ENCODE measurements at places on chromosomes 5 and 9.

DNA sequence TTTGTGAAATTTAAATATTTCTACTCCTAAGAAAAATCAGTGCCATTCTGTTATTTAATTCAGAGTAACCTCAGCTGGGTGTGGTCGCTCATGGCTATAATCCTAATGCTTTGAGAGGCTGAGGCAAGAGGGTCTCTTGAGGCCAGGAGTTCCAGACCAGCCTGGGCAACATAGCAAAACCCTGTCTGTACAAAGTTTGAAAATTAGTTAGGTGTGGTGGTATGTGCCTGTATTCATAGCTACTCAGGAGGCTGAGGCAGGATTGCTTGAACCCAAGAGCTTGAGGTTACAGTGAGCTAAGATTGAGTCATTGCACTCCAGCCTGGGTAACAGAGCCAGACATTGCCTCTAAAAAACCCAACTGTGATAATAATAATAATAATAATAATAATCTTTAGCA is 44.8 kb upstream of the CNTLN start:
- H3K27ac ChIP-seq = no peak overlapping the region
- no peaks in the 10 kb centered on the region for H3K27me3 ChIP-seq
- no peaks in the 10 kb centered on the region for H3K4me1 ChIP-seq
- H3K36me3 ChIP-seq = no peaks in the 10 kb centered on the region
- no peak for DNase-seq

DNA sequence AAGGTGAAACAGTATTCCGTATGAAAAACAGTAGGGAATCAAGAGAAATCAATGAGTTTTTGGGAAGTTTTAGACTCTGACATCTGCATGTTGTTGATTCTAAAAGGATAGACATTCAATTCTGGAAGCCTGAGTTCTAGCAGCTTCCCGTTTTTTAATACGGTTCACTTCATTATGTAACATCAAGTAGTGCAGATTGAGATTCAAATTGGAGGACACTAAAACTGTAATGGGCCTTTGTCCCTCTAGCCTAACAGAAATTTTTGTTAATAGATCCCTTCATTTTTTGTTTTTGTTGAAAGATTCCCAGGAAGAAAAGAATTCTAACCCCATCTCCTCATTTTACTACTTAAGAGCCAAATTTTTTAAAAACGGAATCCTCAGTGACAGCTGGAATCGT is 384.6 kb downstream of the SH3GL2 start:
- no peak overlapping the region for H3K27ac ChIP-seq
- no peak for DNase-seq
- H3K36me3 ChIP-seq = no peaks in the 10 kb centered on the region
- no peaks in the 10 kb centered on the region for H3K27me3 ChIP-seq

DNA sequence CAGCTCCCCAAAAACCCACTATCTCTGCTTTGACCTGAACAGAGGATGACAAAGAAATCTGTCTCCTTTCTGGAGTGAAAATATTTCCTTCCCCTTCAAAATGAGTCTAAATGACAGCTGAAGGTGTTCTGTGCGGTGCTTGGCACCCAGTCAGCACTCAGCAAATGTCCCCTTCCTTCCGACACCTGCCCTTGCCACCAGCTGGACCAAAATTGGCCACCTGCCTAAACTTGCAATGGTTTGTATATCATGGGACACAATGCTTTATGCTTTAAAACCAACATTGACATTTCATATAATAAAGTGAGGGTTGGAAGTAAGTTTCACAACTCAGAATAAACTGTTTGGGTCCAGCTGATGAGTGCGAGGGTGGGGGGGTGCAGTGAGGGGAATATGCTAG is 7.5 kb upstream of the TTC1 start:
- DNase-seq = no peak
- no peaks in the 10 kb centered on the region for H3K36me3 ChIP-seq
- H3K4me1 ChIP-seq = no peaks in the 10 kb centered on the region
- H3K27ac ChIP-seq = no peak overlapping the region
- peaks cover 3% of the 10 kb centered on the region for H3K27me3 ChIP-seq

- H3K27me3 ChIP-seq = no peaks in the 10 kb centered on the region
- no peak overlapping the region for H3K27ac ChIP-seq
- H3K36me3 ChIP-seq = no peaks in the 10 kb centered on the region
- no peak for DNase-seq
Measured at GRCh38 chr5:20692913-20693312, 704.9 kb upstream of the CDH18 start.

GRCh38 chr5:127926974-127927373 is 156.6 kb upstream of the SLC12A2 start:
- H3K36me3 ChIP-seq = no peaks in the 10 kb centered on the region
- no peak for DNase-seq
- H3K27ac ChIP-seq = no peak overlapping the region
- no peaks in the 10 kb centered on the region for H3K4me1 ChIP-seq
- H3K27me3 ChIP-seq = no peaks in the 10 kb centered on the region

DNA sequence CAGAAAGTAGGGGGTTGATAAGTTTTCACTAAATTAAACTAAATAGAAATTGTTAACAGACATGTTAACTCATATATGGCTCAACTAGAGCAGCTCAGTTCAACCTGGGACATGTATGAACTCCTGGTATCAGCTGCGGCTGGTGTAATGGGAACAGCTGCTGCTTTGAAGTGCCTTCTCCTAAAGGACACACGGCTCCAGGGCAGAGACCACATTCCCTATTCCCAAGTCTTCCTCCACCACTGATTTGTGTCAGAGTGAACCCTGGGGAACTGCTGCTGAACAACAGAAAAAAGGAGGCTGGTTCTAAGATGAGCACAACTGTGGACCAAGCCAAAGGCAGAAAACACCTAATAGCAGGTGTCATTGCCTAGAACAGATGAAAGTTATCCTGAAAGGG is 71.1 kb downstream of the MAPKAP1 start:
- no peak overlapping the region for H3K27ac ChIP-seq
- no peaks in the 10 kb centered on the region for H3K27me3 ChIP-seq
- no peak overlapping the region for H3K4me3 ChIP-seq
- peaks cover 14% of the 10 kb centered on the region for H3K4me1 ChIP-seq
- no peaks in the 10 kb centered on the region for H3K36me3 ChIP-seq

GRCh38 chr9:127539259-127539981 is 72.7 kb upstream of the STXBP1 start:
- no peaks in the 10 kb centered on the region for H3K36me3 ChIP-seq
- H3K4me3 ChIP-seq = no peak overlapping the region
- no peaks in the 10 kb centered on the region for H3K27me3 ChIP-seq
- no peak for DNase-seq
- peak overlapping the region; percentile 84 for H3K27ac ChIP-seq

DNA sequence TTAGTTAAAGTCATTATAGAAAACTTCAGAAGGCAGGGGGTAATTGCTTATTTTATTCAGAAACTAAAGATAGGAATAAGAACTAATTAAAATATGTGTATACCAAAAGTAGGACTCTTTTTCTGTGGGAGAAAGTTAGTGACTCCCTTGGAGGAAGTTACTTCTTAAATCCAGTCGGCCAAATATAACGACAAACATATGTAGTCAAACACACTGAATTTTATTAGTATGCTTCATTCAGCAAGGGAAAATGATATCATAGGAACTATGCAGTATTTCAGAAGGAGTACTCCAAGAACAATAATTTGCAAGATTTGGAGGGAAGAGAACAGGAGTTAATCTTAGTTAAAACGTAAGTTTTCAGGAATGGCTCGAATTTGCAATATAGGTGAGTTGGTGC is 432.6 kb downstream of the CYLC2 start:
- DNase-seq = no peak
- H3K4me3 ChIP-seq = no peak overlapping the region
- H3K27ac ChIP-seq = no peak overlapping the region
- H3K4me1 ChIP-seq = no peaks in the 10 kb centered on the region
- no peaks in the 10 kb centered on the region for H3K27me3 ChIP-seq

GRCh38 chr9:137589441-137590122 is 730 bp downstream of the ZMYND19 start:
- H3K4me1 ChIP-seq = peaks cover 3% of the 10 kb centered on the region
- no peak for DNase-seq
- 0 out of 2 replicates have a peak overlapping the region, but pooled peaks have one; percentile 54 for H3K27ac ChIP-seq
- H3K27me3 ChIP-seq = no peaks in the 10 kb centered on the region

DNA sequence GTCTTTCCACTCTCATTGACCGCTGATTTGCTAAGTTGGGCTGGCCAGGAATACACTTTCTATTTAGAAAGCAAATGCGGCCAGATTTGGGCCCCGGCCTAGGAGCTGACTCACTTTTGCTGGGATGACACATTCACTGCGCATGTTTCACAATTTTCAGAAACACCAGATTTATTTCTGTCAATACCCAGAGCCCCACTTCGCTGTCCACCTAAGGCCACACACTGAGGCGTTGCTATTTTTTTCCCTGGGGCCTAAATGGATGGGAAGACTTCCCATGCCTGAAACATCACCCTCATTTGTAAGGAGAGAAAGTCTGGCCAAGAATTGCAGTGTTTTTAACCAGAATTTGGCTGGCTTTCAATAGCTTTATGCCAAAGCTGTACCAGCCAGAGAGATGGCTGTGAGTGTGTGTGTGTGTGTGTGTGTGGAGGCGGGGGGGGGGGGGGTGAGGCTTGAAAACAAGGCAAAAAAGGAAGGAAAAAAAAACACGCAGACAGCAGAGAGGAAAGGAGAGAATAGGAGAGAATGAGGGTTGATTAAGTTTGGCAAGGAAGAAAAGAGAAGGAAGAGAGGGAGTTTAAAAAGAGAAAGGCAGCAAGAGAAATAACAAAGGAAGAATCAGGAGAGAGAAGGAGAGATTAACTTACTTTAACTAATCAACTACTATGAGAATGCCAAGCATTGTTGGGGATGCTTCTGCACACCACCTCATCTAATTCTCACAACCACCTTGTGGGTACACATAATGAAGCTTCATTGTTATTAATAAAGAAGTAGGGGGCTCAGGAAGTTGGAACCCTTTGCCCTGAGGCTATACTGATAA is 261.4 kb upstream of the KLF4 start:
- H3K36me3 ChIP-seq = no peaks in the 10 kb centered on the region
- DNase-seq = peak; percentile 82
- H3K4me3 ChIP-seq = no peak overlapping the region
- peaks cover 11% of the 10 kb centered on the region for H3K4me1 ChIP-seq
- H3K27ac ChIP-seq = peak overlapping the region; percentile 44

- no peak overlapping the region for H3K4me3 ChIP-seq
- no peak overlapping the region for H3K27ac ChIP-seq
- no peak for DNase-seq
- no peaks in the 10 kb centered on the region for H3K27me3 ChIP-seq
- H3K4me1 ChIP-seq = no peaks in the 10 kb centered on the region
Measured at GRCh38 chr9:83036043-83036442, 26.9 kb downstream of the RASEF start.

DNA sequence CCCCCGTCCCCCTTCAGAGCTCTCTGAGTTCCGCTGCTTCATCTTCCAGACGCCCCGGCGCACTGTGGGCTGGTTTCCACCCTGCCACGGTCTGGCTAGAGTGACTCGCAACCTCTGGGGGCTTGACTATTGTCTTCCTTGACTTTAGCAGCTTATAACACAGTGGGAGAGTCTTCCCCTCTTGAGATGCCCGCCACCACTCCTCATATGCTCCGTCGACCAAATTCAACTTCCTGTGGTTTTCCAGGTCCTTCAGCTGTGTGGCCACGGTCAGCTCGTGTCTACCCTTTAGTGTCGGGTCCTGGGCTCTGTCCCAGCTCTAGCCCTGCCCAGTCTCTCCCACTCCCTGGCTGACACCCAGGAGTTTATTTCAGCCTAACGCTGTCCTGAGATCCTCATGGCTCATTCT is 28.2 kb upstream of the NCS1 start:
- no peaks in the 10 kb centered on the region for H3K27me3 ChIP-seq
- no peaks in the 10 kb centered on the region for H3K36me3 ChIP-seq
- no peaks in the 10 kb centered on the region for H3K4me1 ChIP-seq
- H3K27ac ChIP-seq = no peak overlapping the region

DNA sequence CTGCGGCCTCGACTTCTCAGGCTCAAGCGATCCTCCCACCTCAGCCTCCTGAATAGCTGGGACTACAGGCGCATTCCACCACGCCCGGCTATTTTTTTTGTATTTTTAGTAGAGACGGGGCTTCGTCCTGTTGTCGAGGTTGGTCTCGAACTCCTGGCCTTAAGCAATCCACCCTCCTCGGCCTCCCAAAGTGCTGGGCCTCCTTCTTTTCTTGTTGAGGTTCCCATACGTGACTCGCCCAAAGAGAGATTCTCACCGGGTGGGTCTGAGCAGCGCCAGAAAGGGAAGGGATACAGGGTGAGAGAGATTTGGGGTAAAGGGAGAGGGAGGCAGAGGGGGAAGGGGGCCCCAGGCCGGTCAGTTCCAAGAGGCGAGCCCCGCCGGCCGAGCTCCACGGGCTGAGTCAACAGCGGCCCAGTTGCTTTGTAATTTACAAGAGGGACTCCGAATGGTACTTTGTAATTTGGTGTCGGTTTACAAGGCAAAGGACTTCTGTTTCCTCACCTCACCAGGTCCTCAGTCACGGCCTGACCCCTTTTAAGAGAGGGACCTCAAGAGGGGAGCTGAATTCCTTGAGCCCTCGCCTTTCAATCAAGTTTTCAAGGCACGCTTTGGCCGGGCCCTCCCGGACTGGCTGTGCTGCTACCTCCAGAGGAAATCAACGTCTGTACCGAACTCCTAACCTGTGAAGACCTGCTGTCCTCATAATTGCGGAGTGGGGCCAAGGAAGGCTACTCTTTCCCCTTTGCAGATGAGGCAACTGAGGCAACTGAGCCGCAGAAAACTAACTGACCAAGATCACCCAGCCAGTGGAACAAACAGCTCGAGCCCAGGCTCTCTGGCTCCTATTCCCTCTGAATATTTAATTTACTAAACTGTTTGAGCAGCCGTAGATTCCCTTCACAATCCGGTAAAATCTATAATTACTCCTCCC is 3.3 kb upstream of the DMRT2 start:
- no peaks in the 10 kb centered on the region for H3K36me3 ChIP-seq
- DNase-seq = no peak
- H3K27ac ChIP-seq = no peak overlapping the region
- no peaks in the 10 kb centered on the region for H3K4me1 ChIP-seq
- H3K4me3 ChIP-seq = no peak overlapping the region

- no peak within 1 kb of the TSS for H3K27ac ChIP-seq
- H3K36me3 ChIP-seq = no peaks in the 10 kb centered on the region
- peaks cover 6% of the 10 kb centered on the region for H3K4me1 ChIP-seq
- peaks cover 12% of the 10 kb centered on the region for H3K27me3 ChIP-seq
- no peak for DNase-seq
- H3K4me3 ChIP-seq = peak within 1 kb of the TSS; percentile 44
Measured at GRCh38 chr5:83720836-83721537, at the start of gene HAPLN1. Gene HAPLN1 (minus strand): TSS chr5:83720855. CDS start chr5:83673523, 47,332 bp downstream.

DNA sequence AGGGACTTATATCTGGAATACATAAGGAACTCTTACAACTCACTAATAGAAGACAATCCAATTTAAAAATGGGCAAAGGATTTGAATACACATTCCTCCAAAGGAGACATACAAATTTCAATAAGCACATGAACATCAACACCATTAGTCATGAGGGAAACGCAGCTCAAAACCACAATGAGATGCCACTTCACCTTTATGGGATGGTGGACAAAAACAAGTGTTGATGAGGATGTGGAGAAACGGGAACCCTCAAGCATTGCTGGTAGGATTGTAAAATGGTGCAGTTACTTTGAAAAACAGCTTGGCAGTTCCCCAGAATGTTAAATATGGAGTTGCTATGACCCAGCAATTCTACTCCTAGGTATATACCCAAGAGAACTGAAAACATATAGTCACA is 72.7 kb upstream of the IER5L start:
- DNase-seq = no peak
- no peak overlapping the region for H3K27ac ChIP-seq
- no peaks in the 10 kb centered on the region for H3K27me3 ChIP-seq
- H3K4me3 ChIP-seq = no peak overlapping the region
- H3K4me1 ChIP-seq = no peaks in the 10 kb centered on the region
- no peaks in the 10 kb centered on the region for H3K36me3 ChIP-seq

GRCh38 chr9:105069696-105070095 is 141.7 kb upstream of the ABCA1 start:
- DNase-seq = no peak
- H3K36me3 ChIP-seq = no peaks in the 10 kb centered on the region
- H3K4me3 ChIP-seq = no peak overlapping the region
- no peak overlapping the region for H3K27ac ChIP-seq
- no peaks in the 10 kb centered on the region for H3K27me3 ChIP-seq
- peaks cover 3% of the 10 kb centered on the region for H3K4me1 ChIP-seq

Measured in Panc1 (cell line).